CD8-positive, alpha-beta memory T cell (primary cell): ENCODE measurements at places on chromosomes 7 and 10. TPM values are rescaled to one million over a fixed set of nuclear protein-coding genes. Genes with fewer than 3 reads are reported as not detected.

The SLC18A2 gene
- total RNA-seq: 0.07 TPM

DNA sequence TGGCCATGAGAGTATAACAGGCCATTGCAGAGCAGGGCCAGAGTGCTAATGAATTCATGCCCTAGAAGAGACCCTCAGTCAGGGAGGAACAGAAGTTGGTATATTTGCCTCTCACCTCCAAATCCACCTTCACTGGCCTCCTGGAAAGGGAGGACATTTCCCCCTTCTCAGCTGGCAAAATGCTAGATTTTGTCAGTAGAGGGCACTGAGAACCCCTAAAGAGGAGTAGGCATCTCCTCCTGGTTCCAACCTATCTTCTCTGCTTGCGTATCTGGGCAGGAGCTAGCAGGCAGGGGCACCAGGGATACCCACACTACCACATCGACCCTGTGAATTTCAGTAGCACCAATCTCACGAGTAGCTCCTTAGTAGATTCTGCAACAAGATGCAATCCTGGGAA lies 79.8 kb upstream of the GHITM start:
- no peak for DNase-seq

GRCh38 chr10:79483948-79484347 lies 28.4 kb upstream of the EIF5AL1 start:
- no peak for DNase-seq

The FXYD4 gene
- total RNA-seq: not detected

GRCh38 chr10:112793202-112793921 lies 156.7 kb upstream of the TCF7L2 start:
- no peak for DNase-seq

GRCh38 chr10:96745950-96746349 lies 25.6 kb upstream of the PIK3AP1 start:
- no peak for DNase-seq

- DNase-seq: no peak
These were observed 70.2 kb upstream of the CCDC71L start for GRCh38 chr7:106731187-106731586.

The AEBP1 gene
- 8.9 TPM for total RNA-seq

The TWIST1 gene
- total RNA-seq: 0.18 TPM

DNA sequence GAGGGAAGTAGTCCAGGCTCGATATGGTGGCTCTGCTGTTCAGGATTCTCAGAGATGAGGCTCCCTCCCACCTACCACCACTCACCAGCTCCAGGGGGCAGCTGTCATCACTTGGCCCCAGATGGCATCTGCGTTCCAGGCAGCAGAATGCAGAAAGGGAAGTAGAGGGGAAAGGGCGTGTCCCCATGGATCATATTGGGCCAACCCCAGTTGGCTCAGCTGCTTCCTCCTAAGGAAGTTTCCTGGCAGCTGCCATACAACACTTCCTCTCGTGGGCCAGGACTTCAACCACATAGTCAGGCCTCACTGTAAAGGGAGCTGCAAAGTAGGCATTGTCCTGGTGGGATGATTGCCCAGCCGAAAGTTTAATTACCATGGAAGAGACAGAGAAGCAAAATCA lies 1.6 kb upstream of the TEX36 start:
- no peak for DNase-seq

The MET gene
- 3.1 TPM for total RNA-seq

The FEZF1 gene
- total RNA-seq: not detected

The LRMDA gene
- total RNA-seq: not detected

The MBL2 gene
- total RNA-seq: not detected

The TYSND1 gene
- 14.7 TPM for total RNA-seq

GRCh38 chr10:11594589-11595394 lies 16.7 kb downstream of the USP6NL start:
- DNase-seq: no peak

DNA sequence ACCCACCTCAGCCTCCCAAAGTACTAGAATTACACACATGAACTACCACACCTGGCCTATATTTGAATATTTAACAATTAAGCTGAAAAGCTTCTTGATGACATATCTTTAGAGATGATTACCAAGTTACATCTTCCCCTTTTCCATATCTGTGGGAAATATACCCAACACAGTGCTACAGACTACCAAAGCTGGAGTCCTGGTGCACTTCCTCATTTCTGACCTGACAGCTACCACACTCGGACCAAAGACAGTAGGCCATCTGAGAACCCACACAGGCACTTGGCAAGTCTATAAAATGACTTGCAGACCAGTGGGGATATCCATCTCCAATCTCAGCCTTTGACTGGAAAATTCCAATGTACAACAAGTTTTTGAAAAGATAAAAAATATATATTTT lies 270.4 kb upstream of the KLF14 start:
- no peak for DNase-seq

The SLC16A12 gene
- not detected for total RNA-seq

GRCh38 chr7:120828528-120828927 lies 29.4 kb downstream of the TSPAN12 start:
- no peak for DNase-seq

DNA sequence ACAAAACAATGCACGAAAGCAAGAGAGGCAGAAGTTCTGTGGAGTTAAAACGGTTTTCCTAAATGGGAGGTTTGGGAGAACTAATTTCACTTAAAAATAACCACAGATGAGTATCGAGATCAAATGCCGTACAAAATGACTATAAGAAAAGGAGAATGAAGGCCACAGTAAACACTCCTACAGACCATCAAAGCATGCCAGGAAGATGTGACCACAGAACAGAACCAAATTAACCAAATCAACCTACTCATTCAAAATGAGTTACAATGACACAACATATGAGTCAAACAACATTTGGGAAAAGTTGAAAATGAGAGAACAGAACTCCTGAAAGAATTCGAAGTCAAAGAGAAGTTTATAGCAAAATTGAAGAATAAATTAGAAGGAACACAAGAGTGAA lies 24.3 kb upstream of the DOCK1 start:
- no peak for DNase-seq

GRCh38 chr7:109577265-109577664 lies 1007.6 kb downstream of the DNAJB9 start:
- DNase-seq: no peak

The AOC1 gene
- not detected for total RNA-seq

GRCh38 chr7:46282155-46282554 lies 361.1 kb upstream of the IGFBP3 start:
- no peak for DNase-seq

GRCh38 chr7:12291870-12292269 lies 80.8 kb downstream of the TMEM106B start:
- no peak for DNase-seq

DNA sequence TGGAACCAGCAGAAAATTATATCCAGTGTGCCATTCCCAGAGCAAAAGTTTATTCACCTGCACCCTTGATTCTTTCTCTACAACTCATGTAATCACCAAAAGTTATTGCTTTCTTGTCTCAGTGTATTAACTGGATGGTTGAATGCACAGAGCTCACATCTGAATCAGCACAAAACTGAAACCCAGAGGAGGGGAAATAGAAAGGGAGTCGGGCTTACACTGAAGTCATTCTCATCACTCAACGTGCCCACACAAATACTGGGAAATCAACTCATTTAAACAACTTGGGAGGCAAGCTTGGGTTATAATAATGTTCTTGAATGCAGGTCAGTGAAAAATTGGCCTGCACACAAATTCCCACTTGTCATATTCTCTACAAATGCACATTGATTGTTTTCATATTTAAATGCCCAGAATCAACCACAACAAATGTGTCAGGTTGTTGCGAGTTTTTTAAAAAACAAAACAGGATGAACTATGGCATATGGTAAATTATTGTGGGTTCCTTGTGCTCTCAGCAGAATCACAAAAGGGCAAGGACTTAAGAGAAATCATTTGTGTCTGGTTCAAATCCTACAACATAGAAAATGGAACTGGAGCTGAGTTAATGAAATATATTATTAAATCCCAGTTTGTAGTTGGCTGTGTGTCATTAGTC lies 125.9 kb upstream of the NOBOX start:
- no peak for DNase-seq

DNA sequence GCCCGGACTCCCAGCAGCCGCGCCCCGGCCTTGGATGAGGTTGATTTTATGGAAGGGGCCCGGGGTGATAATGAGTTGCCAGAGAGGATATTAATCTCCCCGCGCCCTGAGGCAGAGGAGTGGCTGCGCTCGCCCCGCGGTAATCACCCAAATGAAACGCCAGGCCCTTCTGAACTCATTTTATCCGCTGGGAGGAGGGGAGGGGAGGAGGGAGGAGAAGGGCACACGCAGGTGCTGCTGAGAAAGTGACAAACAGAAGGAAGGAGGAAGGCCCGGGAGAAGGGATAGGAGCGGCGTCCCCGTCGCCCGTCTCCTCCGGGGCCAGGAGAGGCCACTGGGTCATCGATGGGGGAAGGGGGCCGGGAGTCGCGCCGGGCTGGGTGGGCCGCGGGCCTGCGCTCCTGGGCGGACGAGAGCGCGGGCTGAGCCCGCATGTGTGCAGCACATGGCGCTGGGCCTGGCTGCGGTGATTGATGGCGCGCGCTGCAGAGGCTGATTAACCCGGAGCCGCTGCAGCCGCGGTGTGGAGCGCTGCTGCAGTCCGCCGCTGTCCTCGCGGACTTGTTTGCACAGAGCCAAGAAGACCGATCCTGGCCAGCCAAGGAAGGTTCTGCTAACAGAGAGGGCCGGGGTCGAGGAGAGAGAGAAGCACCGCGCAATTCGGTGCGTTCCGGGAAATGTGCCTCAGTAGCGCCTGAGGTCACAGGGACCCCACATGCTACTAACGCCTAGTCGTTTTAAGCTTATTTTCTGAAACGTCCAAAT lies 6.5 kb downstream of the MNX1 start:
- no peak for DNase-seq

DNA sequence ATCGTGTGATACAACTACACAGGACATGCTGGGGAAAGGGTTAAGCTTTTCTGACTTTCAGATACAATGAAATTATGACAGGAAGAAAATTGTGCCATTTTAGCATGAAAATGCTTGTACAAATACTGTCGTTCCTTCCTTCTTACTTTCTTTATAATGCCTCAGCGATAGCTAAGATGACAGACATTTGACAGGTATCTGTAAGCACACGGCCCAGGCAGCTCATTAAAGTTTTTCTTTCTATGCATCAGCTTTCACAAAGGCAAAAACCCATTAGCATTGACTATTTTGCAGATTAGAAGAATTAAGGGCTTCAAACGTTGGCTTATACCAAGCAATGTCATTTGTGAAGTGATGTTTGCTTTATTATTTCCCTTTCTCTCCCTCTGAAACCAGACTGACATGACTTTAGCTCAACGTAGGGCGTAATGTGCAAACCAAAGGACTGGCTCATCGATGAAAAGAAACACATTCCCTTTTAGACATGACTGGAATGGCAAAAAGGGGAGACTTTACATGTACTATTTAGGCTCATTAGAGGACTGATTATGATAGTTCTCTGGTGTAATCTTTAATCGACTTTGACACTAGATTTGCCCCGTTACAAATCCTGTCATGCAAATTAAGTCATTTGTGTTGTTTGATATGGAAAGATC lies 258.4 kb upstream of the SP8 start:
- no peak for DNase-seq

GRCh38 chr7:100434297-100435144 lies 1.8 kb downstream of the PPP1R35 start:
- DNase-seq: no peak

DNA sequence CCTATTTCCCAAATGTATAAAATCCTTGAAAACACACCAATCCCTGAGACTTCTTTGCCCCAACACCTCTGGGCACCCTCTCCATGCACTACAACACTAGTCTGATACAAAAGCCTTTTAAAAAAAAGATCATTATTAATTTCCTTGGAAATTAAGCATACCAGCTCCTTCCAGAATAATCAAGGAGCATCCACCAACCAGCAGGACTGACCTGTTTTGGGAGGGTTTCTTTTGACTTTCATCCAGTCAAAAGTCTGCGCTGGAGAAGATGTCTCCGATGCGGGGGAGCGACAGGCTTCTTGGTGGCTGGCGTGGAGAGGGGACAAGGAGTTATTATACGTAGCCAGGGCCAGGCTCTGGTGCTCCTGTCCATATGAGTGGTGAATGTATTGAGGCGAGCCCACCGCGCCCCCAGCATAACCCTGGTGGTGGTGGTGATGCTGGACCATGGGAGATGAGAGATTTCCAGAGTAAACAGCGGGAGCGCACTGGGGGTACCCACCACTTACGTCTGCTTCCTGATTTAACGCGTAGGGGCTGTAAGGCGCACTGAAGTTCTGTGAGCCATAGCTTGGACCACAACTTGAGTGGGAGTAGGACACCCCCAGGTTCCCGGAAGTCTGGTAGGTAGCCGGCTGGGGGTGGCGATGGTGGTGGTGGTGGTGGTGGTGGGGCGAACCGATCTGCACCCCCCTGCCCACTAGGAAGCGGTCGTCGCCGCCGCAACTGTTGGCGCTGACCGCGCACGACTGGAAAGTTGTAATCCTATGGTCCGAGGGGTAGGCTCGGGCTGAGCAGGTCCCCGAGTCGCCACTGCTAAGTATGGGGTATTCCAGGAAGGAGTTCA lies 527 bp downstream of the HOXA1 start:
- peak; percentile 14 for DNase-seq

DNA sequence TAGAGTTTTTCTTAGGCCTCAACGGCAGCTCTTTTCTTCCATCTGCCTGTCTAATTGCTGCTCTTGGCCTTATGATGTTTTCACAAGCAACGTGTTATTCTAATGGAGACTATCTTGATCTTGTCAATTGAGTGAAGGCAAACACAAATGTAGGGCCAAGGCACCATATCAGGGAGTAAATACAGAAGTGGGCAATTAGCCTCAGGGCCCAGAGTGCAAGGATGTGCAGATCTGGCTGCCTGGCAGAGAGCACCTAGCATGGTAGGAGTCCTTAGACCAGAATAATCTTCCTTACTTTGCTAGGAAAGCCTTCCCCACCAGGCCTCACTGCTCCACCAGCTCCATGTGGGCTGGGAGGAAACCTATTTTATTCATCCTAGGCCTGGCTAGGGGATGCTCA lies 590.9 kb downstream of the LRMDA start:
- no peak for DNase-seq

GRCh38 chr7:117830422-117830954 lies 42.8 kb downstream of the CTTNBP2 start:
- no peak for DNase-seq

The SLC35G1 gene
- 4.7 TPM for total RNA-seq

DNA sequence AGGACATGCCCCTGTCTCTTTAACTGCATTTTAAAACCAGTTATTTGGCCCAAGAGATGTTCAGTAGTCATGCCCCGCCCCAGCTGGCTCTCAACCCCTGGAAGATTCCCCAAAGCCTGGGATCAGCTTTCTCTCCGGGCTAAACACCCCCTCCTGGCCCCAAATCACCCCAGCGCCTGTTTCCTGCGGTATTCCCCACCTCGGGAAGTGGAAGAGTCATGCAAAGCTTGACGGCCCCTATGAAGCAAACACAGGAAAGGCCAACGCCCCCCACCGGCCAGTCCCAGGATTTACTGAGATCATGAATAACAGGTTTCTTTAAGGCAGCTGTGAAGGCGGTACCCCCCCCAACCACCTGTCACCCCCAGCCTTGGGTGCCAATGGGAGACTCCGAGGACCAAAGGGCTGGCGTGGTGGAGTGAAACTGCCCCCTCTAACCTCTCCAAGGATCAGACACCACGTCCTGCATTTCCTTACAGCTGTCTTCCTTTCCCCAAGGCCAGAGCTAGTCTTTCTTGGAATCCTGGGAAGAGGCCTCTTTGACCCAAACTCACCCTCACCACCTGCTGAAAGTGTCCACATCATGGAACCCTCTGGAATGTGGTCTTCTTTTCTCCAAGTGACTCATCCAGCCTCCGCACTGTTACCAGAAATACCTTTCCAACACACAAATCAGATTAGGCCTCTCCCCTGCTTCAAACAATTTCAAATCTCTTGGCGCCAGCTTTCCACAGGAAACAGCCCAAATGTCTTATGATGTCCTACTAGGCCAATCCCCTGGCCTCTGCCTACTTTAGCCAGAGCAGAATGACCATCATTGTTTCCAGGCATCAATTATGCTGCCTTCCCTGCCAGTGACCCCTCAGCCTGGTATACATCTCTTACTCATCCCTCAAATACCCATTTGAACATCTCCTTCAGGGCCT lies 301.5 kb downstream of the ZEB1 start:
- no peak for DNase-seq
